CD4-positive, alpha-beta T cell treated with Interleukin-17A for 1 hour (primary cell): ENCODE measurements at places on chromosomes 1 and 21.

DNA sequence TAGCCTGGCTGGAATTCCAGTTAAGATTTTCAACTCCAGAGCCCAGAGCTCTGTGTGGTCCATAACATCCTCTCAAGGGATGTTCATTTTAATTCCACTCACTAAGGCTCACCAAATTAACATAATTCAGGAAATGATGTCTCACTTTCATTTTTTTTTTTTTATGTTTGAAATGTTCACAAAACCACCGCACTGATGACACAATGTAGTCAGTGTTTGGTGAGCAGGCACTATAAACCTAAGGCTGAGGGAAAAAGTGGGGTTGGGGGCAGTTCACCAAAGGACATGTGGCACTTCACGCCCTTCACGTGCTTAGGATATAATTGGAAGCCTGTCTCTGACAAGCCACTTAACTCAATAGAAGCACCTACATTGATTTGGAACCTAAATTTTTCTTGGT lies 177.3 kb upstream of the CAMK1G start:
- no peak for DNase-seq

DNA sequence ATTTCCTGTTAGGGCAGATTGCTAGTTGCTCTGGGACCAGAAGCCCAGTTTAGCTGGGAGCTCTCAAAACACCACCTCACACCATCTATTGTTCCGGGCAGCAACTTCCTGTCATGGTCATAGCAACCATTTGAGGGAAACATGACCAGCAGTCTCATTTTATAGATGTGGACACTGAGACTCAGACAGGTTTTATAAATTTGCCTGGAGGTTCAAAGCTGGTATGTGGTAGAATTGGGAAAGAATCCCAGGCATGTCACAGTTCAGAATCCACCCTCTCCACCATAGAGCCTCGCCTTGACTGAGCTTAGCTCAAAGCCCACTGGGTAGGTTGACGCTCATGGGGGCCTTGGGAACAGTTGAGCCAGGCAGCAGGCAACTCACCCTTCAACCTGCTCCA lies 14.0 kb upstream of the TRIM67 start:
- DNase-seq: no peak

- DNase-seq: no peak
These were observed 8.4 kb downstream of the ENO1 start for GRCh38 chr1:8870103-8870502.

DNA sequence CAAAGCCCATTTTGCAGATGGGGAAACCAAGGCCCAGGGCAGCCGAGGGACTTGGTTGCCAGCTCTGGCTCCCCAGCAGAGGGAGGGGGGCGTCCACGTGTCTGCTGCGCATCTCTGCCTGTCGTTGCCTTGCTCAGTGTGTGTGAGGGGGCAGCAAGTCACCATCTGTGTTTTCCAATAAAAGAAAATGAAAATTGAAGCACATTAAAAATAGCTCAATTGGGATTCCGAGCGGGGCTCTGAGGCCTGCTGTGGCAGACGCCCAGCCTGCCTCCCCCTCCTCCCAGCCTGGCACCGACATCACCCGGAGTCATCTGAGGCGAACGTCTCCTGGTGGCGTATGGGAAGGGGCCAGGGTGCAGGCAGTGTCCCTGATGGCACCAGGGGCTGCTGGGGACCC lies 51.2 kb downstream of the EPHB2 start:
- no peak for DNase-seq

- no peak for DNase-seq
These were observed 2.8 kb upstream of the GPR137B start for GRCh38 chr1:236139495-236139894.

- no peak for DNase-seq
These were observed 33.6 kb downstream of the CLDN14 start for GRCh38 chr21:36446301-36446700.

GRCh38 chr1:16076865-16077238 lies 3.4 kb upstream of the FAM131C start:
- no peak for DNase-seq

GRCh38 chr1:19405761-19406487 lies 79.4 kb downstream of the CAPZB start:
- no peak for DNase-seq
